ENCODE measurements at places on chromosomes 3 and 15.

GRCh38 chr3:46851364-46852333 is 11.6 kb downstream of the MYL3 start:
- DNase-seq: no peak

GRCh38 chr15:75356006-75356405 is 9.2 kb downstream of the NEIL1 start:
- DNase-seq: no peak

GRCh38 chr15:39767921-39768320 is 14.7 kb downstream of the FSIP1 start:
- DNase-seq: no peak

DNA sequence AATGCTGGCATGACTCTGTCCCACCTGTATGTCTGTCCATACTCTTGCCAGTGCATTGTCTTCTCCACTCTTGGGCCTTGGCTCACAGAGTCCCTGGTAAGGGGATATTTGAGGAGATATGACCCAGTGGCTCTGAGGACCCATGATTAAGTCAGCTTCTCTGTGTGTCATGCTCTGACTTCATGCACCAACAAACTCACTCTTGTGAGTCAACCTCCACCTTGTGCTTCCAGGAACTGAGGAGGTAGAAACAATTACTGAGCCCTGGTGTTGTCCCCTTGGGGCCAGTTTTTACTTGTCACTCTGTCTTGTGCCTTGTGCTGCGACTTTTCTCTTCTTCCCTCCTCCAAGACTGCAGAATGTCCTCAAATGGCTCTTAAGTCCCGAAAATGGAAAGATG is 127.1 kb downstream of the ABHD5 start:
- no peak for DNase-seq

DNA sequence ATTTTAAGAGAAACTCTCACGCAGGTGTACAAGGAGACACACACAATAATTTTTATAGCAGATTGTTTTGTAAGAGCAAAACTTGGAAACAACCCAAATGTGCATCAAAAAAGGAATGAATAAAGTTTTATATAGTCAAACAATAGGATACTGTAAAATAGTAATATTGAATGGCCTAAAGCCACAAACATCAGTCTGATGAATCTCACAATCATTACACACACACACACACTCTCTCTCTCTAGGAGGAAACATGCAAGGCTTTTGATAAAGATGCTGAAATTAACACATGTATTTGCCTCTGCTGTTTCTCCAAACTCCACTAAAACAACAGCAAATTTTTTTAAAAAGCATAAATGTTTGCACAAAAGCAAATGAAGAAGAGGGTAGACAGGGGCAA is 37.3 kb downstream of the ADIPOQ start:
- DNase-seq: no peak
